ENCODE measurements at places on chromosomes 1 and 21.
A peak's percentile ranks its signal among the peaks of the same experiment; 100 is the strongest.

- DNase-seq, result peak; percentile 32
Observed at GRCh38 chr1:19799230-19800075, at the start of gene TMCO4. TMCO4 (minus strand) TSS chr1:19799916; CDS start chr1:19780758, 19,158 bp downstream.

GRCh38 chr1:25800703-25801377 is 847 bp downstream of the SELENON start:
- DNase-seq, result no peak

GRCh38 chr1:100736746-100737145 is 17.2 kb downstream of the VCAM1 start:
- DNase-seq, result no peak

DNA sequence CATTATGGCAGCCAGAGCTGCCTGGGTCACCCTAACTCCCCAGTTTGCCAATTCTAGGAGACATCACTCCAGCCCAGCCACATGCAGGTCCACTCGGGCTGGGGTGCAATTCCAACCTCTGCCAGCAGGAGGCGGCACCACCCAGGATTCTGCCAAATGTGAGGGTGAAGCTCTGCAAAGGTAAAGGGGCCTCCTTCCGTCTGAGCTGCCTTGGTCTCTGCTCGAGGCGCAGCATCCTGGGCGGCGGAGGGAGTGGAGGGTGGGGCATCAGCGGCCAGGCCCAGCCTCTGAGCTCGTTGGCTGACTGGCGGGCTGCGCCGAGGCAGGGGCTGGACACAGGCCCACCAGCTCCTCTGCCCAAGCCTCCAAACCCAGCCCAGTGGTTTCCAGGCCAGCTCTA is 63.8 kb downstream of the ARHGEF16 start:
- no peak for DNase-seq

DNA sequence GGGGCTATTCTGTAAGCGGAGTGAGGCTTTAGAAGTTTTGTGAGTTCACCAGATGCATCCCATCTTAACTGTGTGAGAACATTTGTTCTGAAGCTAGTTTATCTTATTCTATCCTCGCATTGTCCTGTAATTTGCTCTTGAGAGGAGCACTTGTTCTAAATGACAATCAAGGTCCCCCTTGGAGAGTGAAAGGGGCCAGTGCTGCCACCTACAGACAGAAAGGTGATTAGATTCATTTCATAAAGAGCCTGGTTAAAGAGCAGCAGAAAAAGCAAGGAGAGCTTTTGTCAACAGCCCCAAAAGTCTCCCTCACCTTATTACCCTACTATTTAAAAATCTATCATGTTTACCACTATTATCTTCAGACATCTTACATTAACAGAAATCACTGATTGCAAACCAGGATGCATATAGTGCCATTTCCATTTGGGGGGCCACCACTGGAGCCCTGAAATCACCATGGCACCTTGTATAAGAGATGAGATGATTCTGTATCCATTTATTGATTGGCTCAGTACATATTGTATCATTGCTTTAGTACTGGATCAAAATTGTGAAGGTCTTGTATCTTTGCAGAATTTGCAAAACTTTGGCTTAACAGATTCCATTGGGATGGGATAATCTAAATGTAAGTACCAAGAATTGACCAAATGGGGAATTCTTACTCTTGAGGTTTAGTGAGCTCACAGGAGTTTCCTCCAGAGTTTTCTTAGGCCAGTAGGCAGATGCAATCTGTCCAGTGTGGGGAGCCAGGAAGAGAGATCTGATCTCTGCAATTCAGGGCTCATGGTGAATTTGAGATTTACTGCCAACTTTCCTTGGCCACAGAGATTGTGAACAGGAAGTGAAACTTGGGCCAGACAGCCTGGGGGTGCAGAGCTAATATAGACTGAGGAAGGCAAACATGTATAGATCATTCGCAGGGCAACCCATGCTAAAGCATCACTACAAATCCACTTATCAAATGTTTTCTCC is 64.3 kb upstream of the TRABD2B start:
- DNase-seq, result no peak

Measured in stimulated activated CD4-positive, alpha-beta T cell treated with anti-CD3 and anti-CD28 coated beads, Interleukin-1b, Interleukin-23, amount 100 ng/mL, for 4 hours (primary cell).